Dermis microvascular lymphatic vessel endothelial cell (primary cell): ENCODE measurements at places on chromosomes 13 and 19. TPM values are rescaled to one million over a fixed set of nuclear protein-coding genes. Genes with fewer than 3 reads are reported as not detected.

The CASP14 gene
- not detected in 2 replicates for total RNA-seq

The MAG gene
- 0.63 TPM in 1 of 2 replicates, not detected in the other for total RNA-seq

The FARP1 gene
- total RNA-seq, result 9.8 and 20.9 TPM in 2 replicates

The FGF9 gene
- total RNA-seq, result not detected in 2 replicates

The ZFP28 gene
- total RNA-seq, result 4.6 and 5.4 TPM in 2 replicates

The U2AF1L4 gene
- total RNA-seq, result 2.4 and 4.3 TPM in 2 replicates

The GPR12 gene
- not detected in 2 replicates for total RNA-seq

The MATK gene
- 0.64 and 0.76 TPM in 2 replicates for total RNA-seq

The GDF15 gene
- total RNA-seq, result 74.8 and 238 TPM in 2 replicates

The MAB21L1 gene
- total RNA-seq, result not detected in 2 replicates

The KRTDAP gene
- total RNA-seq, result not detected in 2 replicates

The SIGLEC9 gene
- total RNA-seq, result 0.26 and 0.38 TPM in 2 replicates

The SKA3 gene
- 2.1 and 3.9 TPM in 2 replicates for total RNA-seq
